Activated CD8-positive, alpha-beta T cell treated with anti-CD3 and anti-CD28 coated beads, Interleukin-2, amount 10 ng/mL, durations not matched to agents 7 days and 5 days (primary cell): ENCODE measurements at places on chromosomes 7 and 10. TPM values are rescaled to one million over a fixed set of nuclear protein-coding genes. Genes with fewer than 3 reads are reported as not detected.

DNA sequence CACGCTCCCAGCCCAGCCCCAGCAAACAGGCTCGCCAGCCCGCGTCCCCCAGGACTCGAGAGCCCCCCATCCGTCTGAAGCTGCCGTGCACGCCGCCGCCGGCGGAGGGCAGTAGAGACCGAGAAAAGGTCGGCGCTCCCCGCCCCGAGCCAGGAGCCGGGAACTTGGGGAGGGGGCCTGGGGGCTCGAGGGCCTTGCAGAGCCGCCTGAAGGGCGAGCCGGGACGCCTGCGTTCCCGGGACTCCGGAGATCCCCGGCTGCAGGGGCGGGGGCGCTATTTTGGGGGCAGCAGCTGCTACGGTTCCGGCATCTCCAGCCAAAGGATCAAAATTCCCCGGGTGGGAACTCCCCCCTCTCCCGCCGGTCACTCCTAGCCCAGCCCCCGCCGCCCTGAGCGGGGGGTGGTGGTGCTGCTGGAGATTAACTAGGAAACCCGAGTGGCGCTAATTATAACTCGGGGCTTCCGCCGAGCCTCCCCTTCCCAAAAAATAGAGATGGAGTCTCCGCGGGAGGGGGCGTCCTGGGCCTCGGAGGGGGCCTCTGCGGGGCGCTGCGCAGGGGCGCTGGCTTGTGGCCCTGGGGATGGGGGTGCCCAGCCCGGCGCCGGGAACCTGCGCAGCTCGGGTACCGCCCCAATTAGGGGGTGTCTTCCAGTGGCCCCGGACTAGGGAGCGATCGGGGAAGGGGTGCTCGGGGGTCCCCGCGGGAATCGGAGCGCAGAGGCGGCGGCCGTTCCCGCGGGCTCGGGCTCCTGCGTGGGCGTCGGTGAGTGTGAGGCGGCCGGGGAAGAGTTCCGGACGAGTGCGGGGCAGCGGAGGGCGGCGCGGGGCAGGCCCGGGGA is 608 bp downstream of the ACHE start:
- H3K4me1 ChIP-seq: peaks cover 20% of the 10 kb centered on the region
- H3K4me3 ChIP-seq: no peak overlapping the region
- no peak overlapping the region for H3K27ac ChIP-seq
- H3K36me3 ChIP-seq: peaks cover 2% of the 10 kb centered on the region
- H3K27me3 ChIP-seq: peaks cover 38% of the 10 kb centered on the region
- DNase-seq: peak; percentile 56

DNA sequence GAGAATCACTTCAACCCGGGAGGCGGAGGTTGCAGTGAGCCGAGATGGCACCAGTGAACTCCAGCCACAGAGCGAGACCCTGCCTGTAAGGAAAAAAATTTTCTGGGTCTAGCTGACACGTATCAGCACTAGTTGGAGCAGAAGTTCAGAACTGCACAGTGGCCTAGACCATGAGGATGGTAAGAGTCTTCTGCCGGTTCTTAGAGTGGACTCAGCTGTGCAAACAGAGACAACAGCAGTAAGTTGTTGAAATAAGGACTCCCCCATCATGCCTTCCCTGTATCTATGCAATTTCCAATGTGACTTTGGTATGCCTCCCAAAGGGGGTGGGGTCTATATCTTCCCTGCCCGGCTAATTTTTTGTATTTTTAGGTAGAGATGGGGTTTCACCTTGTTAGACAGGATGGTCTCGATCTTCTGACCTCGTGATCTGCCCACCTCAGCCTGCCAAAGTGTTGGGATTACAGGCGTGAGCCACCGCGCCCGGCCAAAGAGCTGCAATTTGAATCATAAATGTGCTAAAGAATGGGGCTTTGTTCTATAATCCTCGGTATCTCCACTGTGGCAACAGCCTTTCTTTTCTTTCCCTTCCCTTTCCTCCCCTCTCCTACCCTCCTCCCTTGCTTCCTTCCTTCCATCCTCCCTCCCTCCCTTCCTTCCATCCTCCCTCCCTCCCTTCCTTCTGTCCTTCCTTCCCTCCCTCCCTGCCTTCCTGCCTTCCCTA is 14.5 kb upstream of the RNF216 start:
- DNase-seq: no peak
- no peaks in the 10 kb centered on the region for H3K36me3 ChIP-seq
- H3K27ac ChIP-seq: no peak overlapping the region
- no peaks in the 10 kb centered on the region for H3K27me3 ChIP-seq
- H3K4me1 ChIP-seq: peaks cover 13% of the 10 kb centered on the region

DNA sequence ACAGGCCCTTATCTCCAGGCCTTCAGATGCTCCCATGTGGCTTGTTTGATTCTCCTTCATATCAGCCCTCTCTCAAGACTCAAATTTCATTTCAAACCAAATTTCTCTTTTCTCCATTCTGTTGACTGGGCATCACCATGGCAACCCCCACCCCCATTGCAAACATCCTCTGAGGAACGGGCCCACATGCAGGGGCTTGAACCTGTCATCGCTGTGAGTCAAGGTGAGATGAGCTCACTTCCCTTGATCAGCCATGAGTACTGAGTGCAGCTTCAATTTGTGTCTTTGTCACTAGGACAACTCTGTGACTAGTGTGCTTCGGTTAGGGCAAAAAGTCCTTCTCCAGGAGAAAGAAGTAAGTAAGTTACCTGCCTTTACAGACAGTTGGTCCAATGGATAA is 41.9 kb downstream of the CALML3 start:
- no peaks in the 10 kb centered on the region for H3K36me3 ChIP-seq

- DNase-seq: no peak
- H3K27ac ChIP-seq: no peak overlapping the region
- no peak overlapping the region for H3K4me3 ChIP-seq
Observed at GRCh38 chr7:106484562-106484961, 176.4 kb downstream of the CCDC71L start.

DNA sequence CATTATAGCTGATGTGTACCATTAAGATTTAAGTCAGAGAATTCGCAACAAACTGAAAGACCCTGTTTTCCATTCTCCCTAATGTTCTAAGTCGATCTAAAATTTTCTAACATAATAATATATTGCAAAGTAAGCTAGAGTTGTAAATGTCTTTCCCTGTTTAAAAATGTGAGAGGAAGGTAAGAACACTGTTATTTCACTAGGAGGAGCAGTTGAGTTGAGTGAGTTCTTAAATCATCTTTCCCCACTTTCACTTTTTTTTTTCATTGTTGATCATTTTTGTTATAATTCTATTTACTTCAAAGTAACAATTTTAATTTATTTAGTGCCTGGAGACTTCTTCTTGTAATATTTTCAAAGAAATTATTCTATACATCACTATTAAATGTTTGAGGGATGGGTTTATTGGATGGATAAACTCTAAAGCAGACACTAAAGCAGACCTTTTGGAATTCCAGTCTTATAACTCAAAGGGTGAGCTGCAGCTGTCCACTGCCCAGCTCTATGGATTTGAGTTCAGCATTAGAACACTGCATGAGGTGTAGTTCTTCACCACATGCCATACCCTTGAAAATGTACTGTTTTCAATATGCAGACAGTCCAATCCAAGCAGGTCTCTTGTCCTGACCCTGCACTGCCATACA is 181.3 kb upstream of the FZD1 start:
- no peak overlapping the region for H3K27ac ChIP-seq
- no peaks in the 10 kb centered on the region for H3K36me3 ChIP-seq
- H3K4me3 ChIP-seq: no peak overlapping the region
- H3K27me3 ChIP-seq: peaks cover 1% of the 10 kb centered on the region
- H3K4me1 ChIP-seq: peaks cover 19% of the 10 kb centered on the region

GRCh38 chr7:74480861-74481417 is 27.2 kb downstream of the GTF2IRD1 start:
- no peak for DNase-seq
- no peaks in the 10 kb centered on the region for H3K4me1 ChIP-seq
- H3K4me3 ChIP-seq: no peak overlapping the region
- no peaks in the 10 kb centered on the region for H3K27me3 ChIP-seq
- no peaks in the 10 kb centered on the region for H3K36me3 ChIP-seq

GRCh38 chr10:82934429-82934828 is 1059.4 kb downstream of the NRG3 start:
- H3K4me1 ChIP-seq: no peaks in the 10 kb centered on the region
- no peak overlapping the region for H3K4me3 ChIP-seq
- no peak overlapping the region for H3K27ac ChIP-seq
- H3K27me3 ChIP-seq: no peaks in the 10 kb centered on the region
- no peaks in the 10 kb centered on the region for H3K36me3 ChIP-seq
- no peak for DNase-seq

GRCh38 chr10:78516236-78516635 is 482.6 kb downstream of the RPS24 start:
- no peak overlapping the region for H3K27ac ChIP-seq
- peaks cover 8% of the 10 kb centered on the region for H3K4me1 ChIP-seq
- no peak overlapping the region for H3K4me3 ChIP-seq
- H3K36me3 ChIP-seq: no peaks in the 10 kb centered on the region
- no peak for DNase-seq

GRCh38 chr7:139049936-139050335 is 14.1 kb upstream of the ZC3HAV1L start:
- peaks cover 91% of the 10 kb centered on the region for H3K36me3 ChIP-seq
- H3K27me3 ChIP-seq: no peaks in the 10 kb centered on the region
- H3K4me1 ChIP-seq: peaks cover 57% of the 10 kb centered on the region
- no peak for DNase-seq
- no peak overlapping the region for H3K4me3 ChIP-seq

- no peak overlapping the region for H3K4me3 ChIP-seq
- H3K4me1 ChIP-seq: peaks cover 70% of the 10 kb centered on the region
- peaks cover 29% of the 10 kb centered on the region for H3K36me3 ChIP-seq
- H3K27ac ChIP-seq: peak overlapping the region; percentile 95
Observed at GRCh38 chr7:31023877-31024276, 28.2 kb upstream of the ADCYAP1R1 start.

GRCh38 chr10:3668276-3668965 is 116.6 kb downstream of the KLF6 start:
- DNase-seq: peak; percentile 81
- H3K27me3 ChIP-seq: peaks cover 3% of the 10 kb centered on the region
- peaks cover 41% of the 10 kb centered on the region for H3K4me1 ChIP-seq
- no peaks in the 10 kb centered on the region for H3K36me3 ChIP-seq
- peak overlapping the region; percentile 72 for H3K4me3 ChIP-seq

- no peak for DNase-seq
- no peaks in the 10 kb centered on the region for H3K27me3 ChIP-seq
- H3K4me1 ChIP-seq: no peaks in the 10 kb centered on the region
- H3K27ac ChIP-seq: no peak overlapping the region
Observed at GRCh38 chr7:81094952-81095351, 176.1 kb upstream of the SEMA3C start.

GRCh38 chr7:84138411-84138810 is 56.2 kb downstream of the SEMA3A start:
- H3K27ac ChIP-seq: no peak overlapping the region
- no peaks in the 10 kb centered on the region for H3K4me1 ChIP-seq
- no peak for DNase-seq

DNA sequence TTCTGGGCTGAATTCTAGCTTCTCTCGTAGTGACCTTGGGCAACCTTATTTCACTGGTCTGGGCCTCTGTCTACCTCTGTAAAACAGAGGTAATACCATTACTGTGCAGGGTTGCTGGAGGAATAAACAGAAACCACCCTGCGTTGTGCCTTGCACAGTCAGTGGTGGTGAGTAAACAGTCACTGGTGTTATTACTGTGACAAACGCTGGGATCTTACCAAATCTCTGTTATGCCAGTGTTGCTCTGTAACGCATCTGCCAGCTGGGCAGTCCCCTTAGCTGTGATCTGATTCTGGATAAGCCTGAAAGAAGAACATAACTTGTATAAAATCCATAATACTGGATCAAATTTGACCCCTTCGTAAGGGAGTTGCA is 49.4 kb downstream of the NOD1 start:
- no peak overlapping the region for H3K27ac ChIP-seq
- no peak overlapping the region for H3K4me3 ChIP-seq
- H3K36me3 ChIP-seq: peaks cover 60% of the 10 kb centered on the region
- DNase-seq: no peak

DNA sequence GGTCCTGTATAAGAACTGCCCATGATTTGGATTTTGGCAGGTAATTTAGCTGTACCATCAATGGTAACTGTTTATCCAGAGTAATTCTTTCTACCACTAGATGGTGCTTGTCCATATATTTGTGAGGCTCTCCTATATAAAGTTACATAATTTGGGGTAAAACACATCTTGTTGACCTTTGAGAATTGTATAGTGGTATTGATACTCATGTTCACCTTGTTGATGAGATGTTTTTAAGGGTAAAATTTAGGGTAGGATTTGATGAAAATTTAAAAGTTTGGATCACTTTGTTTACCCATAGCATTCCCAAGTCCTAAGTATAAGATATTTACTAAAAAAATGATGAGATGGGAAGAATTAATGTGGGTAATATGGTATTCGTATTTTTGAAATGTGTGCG is 31.6 kb downstream of the ST7 start:
- no peak for DNase-seq
- H3K36me3 ChIP-seq: no peaks in the 10 kb centered on the region

- peaks cover 3% of the 10 kb centered on the region for H3K4me1 ChIP-seq
- no peak overlapping the region for H3K27ac ChIP-seq
- peaks cover 3% of the 10 kb centered on the region for H3K36me3 ChIP-seq
- H3K27me3 ChIP-seq: no peaks in the 10 kb centered on the region
Observed at GRCh38 chr7:80172387-80172786, 37.8 kb downstream of the GNAI1 start.

- H3K4me1 ChIP-seq: peaks cover 36% of the 10 kb centered on the region
- no peak overlapping the region for H3K4me3 ChIP-seq
- peaks cover 2% of the 10 kb centered on the region for H3K27me3 ChIP-seq
- H3K27ac ChIP-seq: peak overlapping the region; percentile 82
- DNase-seq: no peak
- peaks cover 22% of the 10 kb centered on the region for H3K36me3 ChIP-seq
Observed at GRCh38 chr10:7046615-7047014, 364.2 kb downstream of the SFMBT2 start.

DNA sequence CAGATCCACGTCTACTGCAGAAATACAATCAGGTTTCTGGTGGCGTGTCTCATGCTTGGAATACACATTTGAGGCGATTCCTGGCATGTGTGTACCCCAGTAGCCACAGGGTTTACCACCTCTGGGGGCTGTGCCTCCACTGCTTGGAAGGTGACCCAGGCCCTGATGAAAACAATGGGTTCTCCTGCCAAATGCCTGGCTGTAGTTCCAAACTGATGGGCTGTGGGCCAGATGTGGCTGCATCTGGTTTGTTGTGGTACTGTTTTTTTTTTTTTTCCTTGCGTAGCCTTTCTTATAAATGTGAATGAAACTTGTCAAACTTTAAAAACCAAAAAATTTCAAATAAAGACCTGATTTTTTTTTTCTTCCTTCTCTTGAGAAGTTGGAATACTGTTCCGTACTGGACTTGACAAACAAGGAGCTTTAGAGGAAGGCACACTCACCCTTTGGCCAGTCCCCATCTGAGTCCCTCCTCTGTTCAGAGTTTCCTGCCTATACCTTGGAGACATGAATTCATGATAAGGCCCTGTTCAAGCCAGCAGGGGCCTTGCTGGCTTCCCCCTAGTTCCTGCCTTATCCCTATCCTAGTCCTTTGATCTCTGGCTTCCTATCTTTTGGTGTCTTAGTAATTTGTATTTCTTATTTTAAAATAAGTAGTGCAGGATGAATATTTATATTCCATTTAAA is 217.1 kb downstream of the PHTF2 start:
- peaks cover 49% of the 10 kb centered on the region for H3K27me3 ChIP-seq
- DNase-seq: no peak
- H3K4me1 ChIP-seq: peaks cover 11% of the 10 kb centered on the region
- H3K27ac ChIP-seq: no peak overlapping the region
- no peaks in the 10 kb centered on the region for H3K36me3 ChIP-seq
- no peak overlapping the region for H3K4me3 ChIP-seq

The LRRC61 gene
- 21.4 TPM for total RNA-seq

The SFTPD gene
- not detected for total RNA-seq

The SH2D4B gene
- 0.21 TPM for total RNA-seq

The EGFR gene
- not detected for total RNA-seq

The PDK4 gene
- total RNA-seq: not detected

The PNLIPRP1 gene
- total RNA-seq: not detected

The FAM24B gene
- total RNA-seq: 9.3 TPM

The HACD1 gene
- total RNA-seq: 1.1 TPM
